ENCODE measurements at places on chromosomes 3 and 15.
A peak's percentile ranks its signal among the peaks of the same experiment; 100 is the strongest.

DNA sequence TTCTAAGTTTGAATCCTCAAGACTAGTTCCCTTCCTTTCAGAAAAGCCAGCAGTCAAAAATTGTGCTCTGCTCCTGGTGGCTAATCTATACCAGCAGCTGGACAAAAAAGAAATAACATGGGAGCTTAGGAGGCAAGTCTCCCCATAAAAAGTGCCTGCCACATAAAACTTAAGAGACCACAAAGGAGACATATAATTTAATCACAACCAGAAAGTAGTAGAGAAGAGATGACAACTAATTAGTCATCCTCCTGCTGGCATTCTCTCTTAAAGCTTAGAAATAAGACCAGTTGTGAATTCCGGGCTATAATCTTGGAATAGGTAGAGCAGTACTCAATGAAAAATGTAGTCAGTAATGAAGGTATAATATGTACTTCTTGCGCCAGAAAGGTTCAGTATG lies 20.2 kb upstream of the IMPG2 start:
- no peak for DNase-seq

DNA sequence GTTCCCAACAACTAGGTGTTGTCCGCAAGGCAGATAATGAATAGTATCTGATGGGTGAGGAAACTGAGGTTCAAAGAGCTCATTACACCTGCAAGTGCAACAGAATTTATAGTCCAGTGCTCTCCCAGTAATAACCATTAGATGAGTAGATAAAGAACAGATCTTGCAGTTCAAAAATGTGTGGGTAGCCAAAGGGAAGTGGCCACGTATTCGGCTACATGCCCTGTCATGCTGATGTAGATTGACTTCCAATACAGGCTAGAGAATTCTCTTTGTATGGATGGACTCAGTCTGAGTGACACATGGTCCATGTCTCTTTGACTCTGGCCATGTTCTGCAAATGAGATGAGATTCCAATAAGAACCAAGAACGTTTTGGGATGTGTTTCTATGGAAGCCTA lies 187.9 kb upstream of the LPP start:
- no peak for DNase-seq

- no peak for DNase-seq
Observed at GRCh38 chr3:194824100-194824499, 138.4 kb downstream of the FAM43A start.

DNA sequence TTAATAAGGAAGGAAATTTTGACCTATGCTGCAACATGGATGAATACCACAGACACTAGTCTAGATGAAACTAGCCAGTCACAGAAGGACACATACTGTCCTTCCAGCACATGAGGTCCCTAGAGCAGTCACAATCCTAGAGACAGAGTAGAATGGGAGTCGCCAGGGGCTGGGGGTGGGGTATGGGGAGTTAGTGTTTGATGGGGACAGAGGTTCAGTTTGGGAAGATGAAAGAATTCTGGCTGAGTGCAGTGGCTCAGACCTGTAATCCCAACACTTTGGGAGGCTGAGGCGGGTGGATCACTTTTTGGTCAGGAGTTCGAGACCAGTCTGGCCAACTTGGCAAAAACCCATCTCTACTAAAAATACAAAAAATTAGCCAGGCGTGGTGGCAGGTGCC lies 99.2 kb downstream of the TPRA1 start:
- no peak for DNase-seq

GRCh38 chr15:73697033-73697467 lies 12.9 kb downstream of the CD276 start:
- DNase-seq: peak; percentile 63

DNA sequence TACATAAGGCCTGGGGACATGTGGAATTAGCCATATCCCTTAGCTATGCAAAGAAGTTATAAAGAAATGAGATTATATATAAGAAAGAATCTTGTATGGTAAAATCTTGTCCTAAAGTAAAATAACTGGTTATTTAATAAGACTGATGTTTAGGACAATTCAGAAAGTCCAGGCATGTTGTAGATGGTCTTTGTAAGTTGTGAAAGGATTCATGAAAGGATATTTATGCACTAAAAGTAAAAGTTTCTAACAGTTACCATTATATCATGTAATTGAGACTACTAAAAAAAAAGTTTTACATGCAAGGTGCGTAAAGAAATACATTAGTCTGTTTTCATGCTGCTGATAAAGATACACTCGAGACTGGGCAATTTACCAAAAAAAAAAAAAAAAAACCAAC lies 146.3 kb downstream of the FMN1 start:
- no peak for DNase-seq

GRCh38 chr15:99305761-99306505 lies 54.7 kb downstream of the LRRC28 start:
- DNase-seq: peak; percentile 59

GRCh38 chr3:61451841-61452240 lies 109.5 kb upstream of the PTPRG start:
- DNase-seq: no peak

GRCh38 chr3:16587047-16587680 lies 18.1 kb downstream of the DAZL start:
- no peak for DNase-seq

DNA sequence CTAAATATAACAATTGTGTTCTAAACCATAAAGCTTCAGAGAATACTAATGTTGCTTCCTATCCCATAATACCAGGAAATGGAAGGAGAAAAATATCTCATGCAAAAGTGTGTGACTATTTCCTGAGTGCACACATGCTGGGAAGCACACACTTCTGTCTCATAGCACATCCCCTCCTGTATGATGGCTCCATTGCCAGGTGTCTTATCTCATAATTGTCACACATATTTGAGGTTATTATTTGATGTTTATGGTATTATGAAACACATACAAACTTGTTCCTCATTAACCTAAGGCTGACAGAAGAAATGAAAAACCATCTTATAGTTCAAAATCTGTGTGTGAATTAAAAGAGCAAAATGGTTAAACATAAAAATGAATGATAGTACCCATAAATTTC lies 65.4 kb downstream of the SERP1 start:
- DNase-seq: no peak

GRCh38 chr3:84547971-84548970 lies 410.5 kb upstream of the CADM2 start:
- DNase-seq: no peak

- DNase-seq: no peak
Observed at GRCh38 chr15:52104532-52105004, 8.0 kb downstream of the BCL2L10 start.

GRCh38 chr3:112338021-112338726 lies 5.2 kb downstream of the CD200 start:
- DNase-seq: no peak

GRCh38 chr3:124032311-124032880 lies 40.5 kb upstream of the ROPN1 start:
- DNase-seq: no peak

- DNase-seq: no peak
Observed at GRCh38 chr3:141447383-141447782, 39.4 kb upstream of the RASA2 start.

DNA sequence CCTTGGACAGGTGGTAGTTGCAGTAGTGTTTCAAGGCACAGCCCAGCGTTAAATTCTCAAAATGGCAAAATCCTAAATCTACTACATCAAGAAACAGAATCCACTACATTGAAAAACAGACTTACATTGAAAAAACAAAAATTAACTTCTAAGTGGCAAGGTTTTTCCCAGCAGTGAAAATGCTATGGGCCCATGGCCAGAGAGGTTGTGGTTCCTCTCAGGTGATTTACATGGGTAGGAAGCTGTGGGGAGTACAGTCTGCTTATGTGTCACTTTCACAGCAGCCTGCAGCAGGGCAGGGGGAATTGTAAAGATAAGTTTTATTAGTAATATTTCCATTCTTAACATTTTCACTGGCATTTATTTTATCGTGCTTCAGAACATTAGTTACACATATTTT lies 24.9 kb downstream of the TTC14 start:
- no peak for DNase-seq

- DNase-seq: no peak
Observed at GRCh38 chr3:135736740-135737139, 228.8 kb upstream of the PPP2R3A start.

GRCh38 chr3:27708250-27708649 lies 13.9 kb downstream of the EOMES start:
- no peak for DNase-seq

GRCh38 chr3:37494216-37494615 lies 319.8 kb upstream of the LRRFIP2 start:
- DNase-seq: no peak

DNA sequence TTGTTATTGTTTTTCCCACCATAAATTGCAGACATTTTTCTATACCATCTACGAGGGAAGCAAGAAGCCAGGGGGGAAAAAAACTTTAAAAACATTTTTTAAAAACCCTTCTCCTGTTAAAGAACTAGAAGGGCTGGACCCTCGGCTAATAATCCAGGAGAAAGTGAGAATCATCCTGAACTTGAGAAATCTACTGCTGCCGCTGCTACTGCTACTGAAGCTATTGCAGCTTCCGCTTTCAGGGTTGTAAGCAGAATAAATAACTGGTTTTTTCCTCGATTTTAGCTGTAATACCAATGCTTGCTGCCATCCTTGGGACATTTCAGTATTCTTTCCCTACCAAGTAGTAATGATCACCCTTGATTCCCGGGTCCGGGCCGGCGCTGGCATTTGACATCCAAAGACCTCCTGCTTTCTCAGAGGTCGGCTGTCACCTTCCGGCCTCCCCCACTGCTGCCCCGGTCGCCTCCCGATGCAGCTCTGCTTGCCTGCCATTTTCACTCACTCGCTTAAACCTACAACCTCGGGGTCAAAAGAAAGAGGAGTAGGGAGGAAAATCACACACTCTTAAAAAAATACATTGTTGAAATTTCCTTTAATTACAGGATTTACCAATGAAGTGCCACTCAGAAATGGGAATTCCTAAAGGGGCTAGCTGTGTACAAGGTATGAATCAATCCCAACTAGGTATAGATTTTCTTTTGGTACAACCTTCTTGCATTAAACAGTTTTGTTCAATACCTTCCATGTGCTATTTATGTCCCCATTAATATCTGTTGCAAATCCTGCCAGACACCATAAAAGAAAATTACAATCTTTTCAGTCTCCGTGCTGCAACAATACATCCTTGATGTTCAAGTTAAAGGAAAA lies 674 bp upstream of the MECOM start:
- DNase-seq: no peak

GRCh38 chr15:37771465-37771864 lies 163.0 kb upstream of the TMCO5A start:
- no peak for DNase-seq

DNA sequence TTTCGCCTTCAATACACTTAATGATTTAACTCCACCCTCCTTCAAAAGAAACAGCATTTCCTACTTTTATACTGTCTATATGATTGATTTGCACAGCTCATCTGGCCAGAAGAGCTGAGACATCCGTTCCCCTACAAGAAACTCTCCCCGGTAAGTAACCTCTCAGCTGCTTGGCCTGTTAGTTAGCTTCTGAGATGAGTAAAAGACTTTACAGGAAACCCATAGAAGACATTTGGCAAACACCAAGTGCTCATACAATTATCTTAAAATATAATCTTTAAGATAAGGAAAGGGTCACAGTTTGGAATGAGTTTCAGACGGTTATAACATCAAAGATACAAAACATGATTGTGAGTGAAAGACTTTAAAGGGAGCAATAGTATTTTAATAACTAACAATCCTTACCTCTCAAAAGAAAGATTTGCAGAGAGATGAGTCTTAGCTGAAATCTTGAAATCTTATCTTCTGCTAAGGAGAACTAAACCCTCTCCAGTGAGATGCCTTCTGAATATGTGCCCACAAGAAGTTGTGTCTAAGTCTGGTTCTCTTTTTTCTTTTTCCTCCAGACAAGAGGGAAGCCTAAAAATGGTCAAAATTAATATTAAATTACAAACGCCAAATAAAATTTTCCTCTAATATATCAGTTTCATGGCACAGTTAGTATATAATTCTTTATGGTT lies at the start of gene CCR5:
CCR5 (plus strand) TSS at position 108 of the 680 bp plus-strand sequence. CDS start 1,957 bp downstream, outside the sequence.
- DNase-seq: no peak

DNA sequence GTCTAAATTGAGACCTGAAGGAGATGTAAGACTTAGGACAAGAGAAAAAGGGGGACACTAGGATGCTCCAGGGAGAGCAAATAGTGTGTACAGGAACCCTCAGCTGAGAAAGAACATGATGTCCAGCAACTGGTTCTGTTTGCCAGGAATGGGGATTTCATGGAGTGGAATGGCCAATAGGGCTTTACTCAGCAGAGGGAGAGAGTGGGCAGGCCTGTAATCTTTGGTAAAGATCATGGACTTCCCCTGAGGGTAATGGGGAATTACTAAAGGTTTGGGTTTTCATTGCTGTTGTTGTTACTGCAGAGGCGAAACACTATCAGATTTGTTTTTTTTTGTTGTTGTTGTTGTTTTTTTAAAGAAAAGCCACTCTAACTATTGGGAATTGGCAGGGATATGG lies 99.0 kb downstream of the SCN11A start:
- DNase-seq: no peak

- DNase-seq: no peak
Observed at GRCh38 chr3:104629038-104629437, 737.7 kb upstream of the ALCAM start.

DNA sequence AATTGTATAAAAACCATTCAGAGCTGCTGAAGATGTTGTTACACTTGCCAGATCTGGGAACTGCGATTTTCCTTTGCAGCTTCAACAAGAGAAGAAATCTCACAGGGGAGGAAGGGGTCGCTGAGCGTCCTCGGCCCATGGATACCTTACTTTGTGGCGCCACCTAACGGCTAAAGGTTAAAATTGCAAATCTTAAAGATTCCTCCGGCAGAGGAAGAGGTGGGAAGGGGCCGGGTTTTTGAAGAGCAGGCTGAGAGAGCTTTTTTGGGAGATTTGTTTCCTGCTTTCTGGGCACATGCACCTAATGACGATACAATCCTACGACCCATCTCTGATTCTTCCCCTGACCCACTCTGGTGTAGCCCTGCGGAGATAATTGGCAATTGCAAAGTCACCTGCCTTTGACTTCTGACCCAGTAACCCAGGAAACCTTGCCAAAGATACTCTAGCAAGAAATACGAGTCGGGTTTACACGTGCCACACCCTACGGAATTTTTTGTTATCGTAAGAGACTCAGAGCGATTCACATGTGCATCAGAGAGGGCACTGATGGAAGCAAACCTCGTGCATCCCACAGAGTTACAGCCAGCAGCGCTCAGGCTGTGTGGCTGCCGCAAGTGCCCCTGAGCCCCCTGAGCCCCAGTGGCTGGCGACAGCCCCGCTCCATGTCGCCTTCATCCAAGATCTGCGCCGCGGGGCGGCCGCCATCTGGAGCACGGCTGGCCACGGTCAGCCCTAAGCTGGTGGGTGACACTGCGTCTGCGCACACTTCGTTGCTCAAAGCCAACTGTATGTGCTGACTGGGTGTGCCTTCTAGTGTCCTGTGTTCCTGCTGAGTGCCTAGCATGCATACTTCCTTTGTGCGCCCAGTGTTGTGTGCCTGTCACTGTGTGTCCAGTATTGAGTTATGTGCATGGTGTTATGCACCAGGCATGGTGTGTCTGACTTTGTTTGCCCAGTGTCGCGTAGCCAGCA lies 55.2 kb upstream of the CHRNA7 start:
- no peak for DNase-seq

DNA sequence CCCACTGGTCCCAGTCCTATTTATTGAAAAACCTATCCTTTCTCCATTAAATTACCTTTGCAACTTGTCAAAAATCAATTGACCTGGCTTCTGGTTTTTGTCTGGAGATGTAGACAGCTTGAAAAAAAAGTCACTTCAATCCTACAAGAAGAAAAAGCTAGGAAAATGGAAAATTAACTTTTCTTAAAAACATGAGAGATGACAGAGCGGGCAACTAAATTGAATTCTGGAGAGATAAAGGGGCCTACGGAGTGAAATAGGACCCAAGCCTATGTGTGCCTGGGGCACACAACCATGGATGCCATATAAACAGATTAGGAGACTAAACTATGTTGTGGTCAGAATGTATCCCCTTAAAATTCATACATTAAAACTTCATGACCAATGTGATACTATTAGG lies 363.3 kb upstream of the SLCO3A1 start:
- no peak for DNase-seq

All from brain pericyte (primary cell).